Sciatic nerve (tissue), 2 donors: ENCODE measurements at places on chromosomes 1 and 21.

GRCh38 chr1:156692925-156693847, 12.2 kb downstream of the CRABP2 start:
- no peak for DNase-seq

DNA sequence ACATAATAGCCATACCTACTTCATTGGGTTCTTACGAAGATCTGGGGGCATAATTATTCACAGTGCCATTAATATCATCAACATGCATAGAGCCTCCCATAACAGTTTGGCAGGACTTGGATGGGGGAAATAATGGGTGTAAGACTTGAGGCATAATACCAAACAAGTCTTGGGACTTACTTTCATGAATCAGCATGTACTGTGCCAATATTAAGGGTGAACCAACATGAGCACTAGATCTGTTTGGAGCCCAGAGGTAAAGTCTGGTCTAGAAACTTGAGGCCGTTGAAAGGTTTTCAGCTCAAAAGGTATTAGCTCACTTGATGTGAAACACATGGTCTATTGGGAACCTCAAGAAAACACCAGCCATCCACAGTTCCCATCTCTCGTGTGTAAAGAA, 56.7 kb upstream of the ZC3H11B start:
- DNase-seq, result no peak

GRCh38 chr1:164771619-164772361, 212.8 kb downstream of the PBX1 start:
- DNase-seq, result no peak

GRCh38 chr1:3683992-3684391, 31.7 kb downstream of the TP73 start:
- DNase-seq, result no peak

DNA sequence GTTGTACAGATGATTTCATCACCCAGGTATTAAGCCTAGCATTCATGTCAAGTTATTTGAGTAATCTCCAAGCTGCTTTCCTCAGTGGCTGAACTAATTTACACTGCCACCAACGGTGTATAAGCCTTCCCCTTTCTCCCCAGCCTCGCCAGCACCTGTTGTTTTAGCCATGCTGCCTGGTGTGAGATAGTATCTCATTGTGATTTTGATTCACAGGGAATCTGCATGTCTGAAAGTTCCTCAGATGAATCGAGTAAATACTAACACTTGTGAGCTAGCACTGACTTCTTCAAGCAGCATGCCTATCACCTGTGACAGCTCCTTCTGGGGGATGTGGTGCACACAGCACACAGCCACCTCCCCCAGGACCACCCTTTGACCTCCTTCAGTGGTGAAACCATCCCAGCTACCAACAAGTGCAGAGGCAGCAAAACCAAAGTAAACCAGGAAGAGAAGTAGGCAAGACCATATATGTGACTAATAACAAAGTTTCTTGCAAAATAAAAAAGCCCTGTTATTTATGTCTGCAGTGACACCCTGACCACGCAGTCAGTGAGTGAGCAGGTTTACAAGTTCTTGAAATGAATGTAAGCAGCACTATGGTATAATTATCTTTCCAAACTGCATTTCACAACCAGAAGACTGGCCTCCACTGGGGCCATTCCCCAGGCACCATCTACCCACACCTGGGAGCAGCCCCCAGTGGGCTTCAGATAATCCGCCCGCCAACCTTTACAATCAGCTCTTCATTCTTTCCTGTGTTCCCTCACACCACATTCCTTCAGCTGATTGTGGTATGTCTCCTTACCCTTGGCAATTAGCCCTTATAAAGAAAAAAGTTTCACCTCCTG, 173.8 kb downstream of the ETS2 start:
- no peak for DNase-seq

DNA sequence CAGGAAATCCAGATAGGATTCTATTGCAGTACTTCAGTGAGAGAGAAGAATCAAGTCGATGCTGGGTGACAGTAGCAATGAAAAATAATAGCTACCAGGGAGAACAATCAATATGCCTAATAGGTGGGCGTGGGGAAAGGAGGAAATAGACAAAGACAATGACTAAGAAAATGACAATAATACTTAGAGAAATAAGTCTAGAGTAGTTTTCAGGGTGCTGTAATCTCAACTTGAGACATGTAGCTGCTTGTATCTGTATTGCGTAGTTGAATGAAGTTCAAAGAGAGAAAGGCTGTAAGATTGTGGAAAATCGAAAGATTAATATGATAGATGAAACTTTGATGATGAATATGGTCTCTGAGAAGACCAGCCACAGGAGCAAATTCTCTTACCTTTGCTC, 2.6 kb downstream of the STXBP3 start:
- DNase-seq, result no peak

DNA sequence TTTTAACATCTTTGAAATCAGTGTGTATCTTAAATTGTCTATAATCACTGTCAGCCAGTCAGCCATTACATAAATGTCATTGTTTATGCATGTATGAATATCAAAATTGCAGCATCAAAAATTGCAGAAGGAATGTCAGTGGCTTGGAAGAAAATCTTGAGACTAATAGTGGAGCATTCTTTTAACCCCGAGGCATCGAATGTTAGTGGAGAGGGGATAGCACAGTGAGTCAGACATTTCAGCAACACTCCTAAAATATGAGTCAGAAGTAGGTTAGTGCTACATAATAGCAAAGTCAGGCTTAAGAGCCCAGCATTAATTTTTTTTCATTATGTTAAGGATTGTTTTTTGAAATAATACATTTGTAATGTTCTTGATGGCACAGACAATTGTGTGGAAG, 45.5 kb downstream of the SNRPE start:
- DNase-seq, result no peak

- no peak for DNase-seq
Observed at GRCh38 chr1:7011826-7012225, 226.6 kb downstream of the CAMTA1 start.

DNA sequence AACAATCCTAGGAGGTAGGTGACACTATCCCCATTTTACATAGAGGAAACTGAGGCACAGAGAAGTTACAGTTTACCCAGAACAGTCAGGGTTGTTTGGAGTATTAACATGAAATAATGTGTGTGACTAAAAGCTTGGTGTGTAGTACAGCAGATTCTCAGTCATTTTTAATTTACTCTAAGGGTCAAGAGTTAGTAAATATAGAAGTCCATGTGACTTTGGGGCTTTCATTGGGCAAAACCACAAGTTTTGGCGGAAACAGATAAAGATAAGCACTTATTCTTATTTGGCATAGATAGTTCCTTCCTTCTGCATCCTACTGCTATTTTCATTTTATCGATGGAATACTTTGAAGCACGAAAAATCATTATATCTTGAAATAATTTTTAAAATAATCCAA, 128.5 kb downstream of the DNM3 start:
- DNase-seq, result no peak
